ENCODE measurements at places on chromosomes 1 and 21.

GRCh38 chr1:173294843-173295242 is 87.7 kb upstream of the TNFSF4 start:
- no peak for DNase-seq

DNA sequence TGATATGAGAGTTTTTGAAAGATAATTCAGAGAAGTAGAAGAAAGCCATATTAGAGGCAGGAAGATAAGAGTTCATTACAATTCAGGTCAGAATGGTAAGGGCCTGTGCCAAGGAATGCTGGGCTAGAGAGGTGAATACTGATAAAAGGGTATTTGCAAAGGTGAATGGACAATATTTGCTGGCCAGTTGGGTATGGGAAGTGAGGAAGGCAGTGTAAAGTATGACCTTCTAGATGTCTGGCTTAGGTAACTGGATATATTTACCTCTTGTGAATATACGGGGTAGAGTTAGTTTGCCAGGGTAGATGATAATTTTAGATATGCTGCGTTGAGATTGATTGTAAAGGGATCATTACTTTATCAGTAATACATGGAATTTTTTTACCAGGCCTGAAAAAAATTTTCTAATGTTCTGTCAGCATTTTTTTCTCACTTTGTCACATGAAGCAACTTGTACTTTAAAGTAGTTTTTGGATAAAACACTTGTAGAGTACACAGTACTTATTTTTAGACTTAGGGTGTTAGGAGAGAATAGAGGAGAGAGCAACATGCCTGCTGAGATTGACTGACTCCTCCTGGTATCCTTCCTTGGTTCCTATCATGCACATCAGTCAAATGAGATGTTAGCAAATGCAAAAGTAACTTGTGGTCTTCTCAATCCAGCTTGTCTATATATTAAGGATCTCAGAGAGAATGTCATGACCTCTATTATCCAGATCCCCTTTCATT is 14.1 kb downstream of the RTCA start:
- no peak for DNase-seq

GRCh38 chr1:234751678-234752077 is 141.7 kb upstream of the IRF2BP2 start:
- no peak for DNase-seq

GRCh38 chr21:15616864-15617574 is 112.8 kb upstream of the USP25 start:
- no peak for DNase-seq

DNA sequence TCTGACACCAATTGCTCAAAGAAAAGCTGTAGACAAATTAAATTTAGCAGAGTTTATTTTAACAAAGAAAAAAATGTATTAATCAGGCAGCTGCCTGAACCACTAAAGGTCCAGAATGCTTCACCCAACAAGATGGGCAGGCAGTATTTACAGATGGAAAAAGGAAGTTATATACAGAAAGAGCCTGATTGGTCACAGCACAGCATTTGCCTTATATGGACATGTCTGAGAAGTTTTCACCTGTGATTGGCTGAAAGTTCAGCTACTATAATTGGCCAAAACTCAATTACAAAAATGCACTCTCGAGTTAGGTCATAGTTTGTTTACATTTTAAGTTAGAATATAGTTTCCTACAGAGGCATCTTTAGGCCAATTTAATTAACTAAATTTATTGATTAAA is 15.1 kb upstream of the FMO1 start:
- no peak for DNase-seq

DNA sequence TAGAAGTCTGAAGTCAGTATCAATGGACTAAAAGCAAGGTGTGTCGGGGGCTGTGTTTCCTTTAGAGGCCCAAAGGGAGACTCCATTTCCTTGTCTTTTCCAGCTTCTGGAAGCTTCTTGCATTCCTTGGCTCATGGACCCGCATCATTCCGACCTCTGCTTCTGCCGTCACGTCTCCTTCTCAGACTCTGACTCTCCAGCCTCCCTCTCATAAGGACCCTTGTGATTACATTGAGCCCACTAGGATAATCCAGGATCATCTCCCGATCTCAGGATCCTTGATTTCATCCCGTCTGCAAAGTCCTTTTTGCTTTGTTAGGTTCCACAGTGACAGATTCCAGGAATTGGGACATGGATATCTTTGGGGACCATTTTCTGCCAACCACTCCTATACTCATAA is 265.8 kb upstream of the CSF3R start:
- DNase-seq = no peak

GRCh38 chr1:35454176-35454575 is 103.0 kb downstream of the KIAA0319L start:
- no peak for DNase-seq

DNA sequence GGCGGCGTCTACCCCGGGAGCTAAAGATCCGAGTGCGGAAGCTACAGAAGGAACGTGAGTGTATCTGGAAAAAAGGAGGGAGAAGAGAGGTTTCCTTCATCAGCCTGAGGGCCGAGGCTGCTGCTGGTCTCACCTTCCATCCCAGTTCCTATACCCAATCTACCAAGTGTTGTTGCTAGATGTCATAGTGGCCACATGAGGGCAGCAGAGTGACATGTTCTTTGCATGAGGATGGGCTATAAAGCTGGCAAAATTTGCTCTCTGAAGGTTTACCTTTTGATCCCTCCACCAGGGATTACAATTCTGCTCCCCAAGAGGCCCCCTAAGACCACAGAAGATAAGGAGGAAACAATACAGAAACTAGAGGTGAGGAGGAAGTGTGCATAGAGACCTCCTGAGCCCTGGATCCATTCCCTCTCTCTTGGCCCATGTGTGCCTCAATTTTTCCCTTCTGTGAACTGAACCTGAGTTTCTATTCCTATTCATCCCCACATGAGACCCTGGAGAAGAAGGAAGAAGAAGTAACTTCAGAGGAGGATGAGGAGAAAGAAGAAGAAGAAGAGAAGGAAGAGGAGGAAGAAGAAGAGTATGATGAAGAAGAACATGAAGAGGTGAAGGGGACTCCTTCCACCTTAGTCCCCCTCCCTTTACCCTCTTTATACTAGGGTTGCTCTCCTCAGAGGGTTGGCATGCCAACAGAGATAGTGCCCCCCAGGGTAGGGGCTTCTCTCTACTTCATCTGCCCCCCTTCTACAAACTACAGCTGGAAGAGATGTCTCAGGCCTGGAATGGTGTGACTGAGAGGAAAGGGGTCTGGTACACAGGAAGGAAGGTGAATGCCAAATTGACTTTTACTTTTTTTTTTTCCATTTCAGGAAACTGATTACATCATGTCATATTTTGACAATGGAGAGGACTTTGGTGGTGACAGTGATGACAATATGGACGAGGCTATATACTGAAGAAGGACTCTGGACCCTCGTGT is 13.3 kb downstream of the POLR3GL start:
- peak; percentile 91 for DNase-seq

- no peak for DNase-seq
Observed at GRCh38 chr1:30049748-30050296, 673.6 kb downstream of the MATN1 start.

GRCh38 chr1:209409780-209410179 is 173.7 kb upstream of the CAMK1G start:
- peak; percentile 45 for DNase-seq

- DNase-seq = no peak
Observed at GRCh38 chr1:22018583-22019559, 17.4 kb downstream of the CELA3A start.

DNA sequence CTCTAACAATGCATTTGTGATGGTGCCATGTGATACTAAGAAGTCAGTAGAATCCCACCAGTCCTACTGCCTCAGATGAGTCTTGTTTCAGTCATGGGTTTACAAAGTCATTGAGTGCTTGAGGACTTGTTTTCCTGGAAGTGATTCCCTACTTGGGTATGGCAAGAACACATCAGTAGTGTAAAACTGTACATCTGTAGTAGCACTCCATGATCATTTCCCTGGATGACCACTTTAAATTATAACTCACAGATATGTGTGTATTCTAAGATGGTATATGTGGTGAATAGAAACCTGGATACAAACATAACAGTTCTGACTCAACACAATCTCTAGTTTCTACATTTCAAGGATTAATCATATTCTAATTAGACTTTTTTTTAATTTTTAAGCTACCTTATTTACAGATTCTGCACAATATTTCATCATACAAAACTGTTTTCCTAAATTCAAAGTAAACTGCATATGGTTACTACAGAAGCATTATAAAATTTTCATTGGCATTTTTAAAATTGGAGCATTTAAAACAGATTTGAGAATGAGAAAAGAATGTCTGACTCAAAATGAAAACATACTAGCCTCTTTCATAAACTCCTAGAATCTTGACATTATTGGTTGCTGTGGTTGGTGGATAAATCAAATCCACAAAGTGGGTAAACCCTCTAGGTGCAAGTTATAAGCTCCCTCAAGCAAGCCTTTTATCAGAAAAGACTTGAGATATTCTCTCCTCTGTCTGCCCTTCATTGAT is 6.8 kb upstream of the PSMG1 start:
- DNase-seq = no peak

Measured in hepatocyte (in vitro differentiated cells).